ENCODE measurements at places on chromosomes 2 and 18.

- DNase-seq, result no peak
Observed at GRCh38 chr2:3176071-3176868, 201.3 kb downstream of the EIPR1 start.

GRCh38 chr2:120764991-120765677 is 29.5 kb downstream of the GLI2 start:
- DNase-seq, result no peak

- no peak for DNase-seq
Observed at GRCh38 chr18:52824126-52824525, 484.1 kb downstream of the DCC start.

DNA sequence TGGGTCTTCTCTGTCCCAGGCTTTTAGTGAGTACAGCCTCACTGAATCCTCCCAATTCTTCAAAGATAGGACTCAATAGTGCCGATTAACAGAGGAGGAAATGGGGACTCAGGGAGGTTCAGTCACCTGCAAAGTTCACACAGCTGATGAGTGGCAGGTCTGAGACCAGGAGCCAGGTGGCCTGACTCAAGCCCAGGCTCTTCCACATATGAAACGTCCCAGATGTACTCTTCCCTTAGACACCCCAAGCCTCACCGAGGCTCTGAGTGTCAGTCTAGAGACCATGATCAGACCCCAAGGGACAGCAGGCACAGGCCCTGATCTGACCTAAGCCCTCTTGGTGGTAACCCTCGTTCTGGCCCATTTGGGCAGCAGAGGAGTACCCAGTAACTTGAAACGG is 115.2 kb downstream of the INHBB start:
- DNase-seq, result no peak

- no peak for DNase-seq
Observed at GRCh38 chr18:48292229-48292628, 117.0 kb downstream of the ZBTB7C start.

DNA sequence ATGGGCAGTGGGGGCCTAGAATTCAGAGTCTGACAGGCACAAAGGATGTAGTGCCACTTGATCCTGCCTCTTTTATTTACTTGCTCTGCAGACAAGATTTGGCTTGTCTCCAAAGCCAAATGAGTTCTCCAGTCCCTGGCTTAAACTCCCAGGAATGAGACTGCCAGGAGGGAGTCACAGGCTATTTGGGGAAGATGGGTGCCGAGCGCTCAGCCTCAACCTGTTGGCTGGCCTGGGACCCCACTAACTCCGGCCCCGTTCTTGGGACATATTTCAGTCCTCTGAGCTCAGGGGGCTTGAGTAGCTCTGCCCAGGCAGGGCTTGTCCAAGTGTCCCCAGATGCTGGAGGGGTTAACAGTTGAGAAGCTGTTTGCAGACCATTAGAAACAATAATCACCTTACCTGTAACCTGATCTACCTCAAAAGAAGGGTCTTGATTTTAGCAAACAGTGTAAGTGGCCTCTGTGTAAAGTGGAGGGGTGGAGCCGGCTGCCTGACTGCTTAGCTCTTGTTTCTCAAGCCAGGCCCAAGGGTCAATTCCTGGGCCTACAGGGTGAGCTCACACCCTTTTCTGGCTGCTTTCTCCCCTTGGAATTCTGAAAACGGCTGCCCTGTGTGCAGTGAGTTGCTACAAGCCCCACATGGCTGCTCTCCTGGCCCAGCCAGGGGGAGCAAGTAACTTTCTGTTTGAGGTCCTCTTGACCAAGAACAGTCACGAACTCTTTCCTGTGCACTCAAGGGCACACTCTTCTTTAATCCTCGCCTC is 27.1 kb upstream of the FZD5 start:
- no peak for DNase-seq

DNA sequence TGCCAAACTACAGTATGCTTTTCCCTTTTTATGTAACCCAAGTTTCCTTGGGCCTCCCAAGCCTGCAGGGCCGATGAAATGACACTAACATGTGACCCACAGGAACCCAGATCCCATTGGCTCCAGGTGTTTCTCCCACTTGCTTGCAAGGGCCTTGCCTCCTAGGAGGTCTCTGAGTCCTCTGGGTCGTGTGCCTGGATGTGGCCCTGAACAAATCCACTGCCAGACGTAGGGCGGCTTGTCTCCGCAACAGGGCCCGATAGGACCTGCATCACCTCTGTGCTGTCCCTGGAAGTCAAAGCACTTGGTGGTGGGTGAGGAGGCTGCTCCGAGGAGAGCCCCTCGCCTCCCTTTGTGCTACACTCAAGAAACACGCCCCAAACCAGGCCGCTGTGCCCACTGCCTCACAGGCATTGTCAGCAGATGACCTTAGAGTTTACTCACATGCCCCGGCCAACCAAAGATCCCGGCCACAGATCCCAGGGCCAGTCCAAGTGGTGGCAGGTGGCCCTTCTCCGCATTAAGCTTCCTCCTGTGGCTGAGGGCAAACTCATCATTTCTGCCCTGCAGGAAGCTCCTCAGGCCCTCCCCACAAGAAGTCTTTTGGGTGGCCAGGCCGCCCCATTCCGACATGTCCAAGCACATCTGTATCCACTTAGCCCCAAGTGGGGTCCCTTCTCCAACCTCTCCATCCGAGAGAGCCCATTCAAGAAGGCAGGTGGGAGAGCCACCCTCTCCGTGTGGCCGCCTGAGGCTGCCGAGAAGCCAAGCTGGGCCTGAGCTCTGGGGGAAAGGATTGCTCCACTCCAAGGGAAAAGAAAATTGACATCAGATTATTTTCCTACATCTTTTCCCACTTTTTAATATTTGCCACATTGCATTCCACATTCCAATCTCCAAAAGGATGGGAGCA is 76.7 kb downstream of the GFPT1 start:
- DNase-seq, result no peak

DNA sequence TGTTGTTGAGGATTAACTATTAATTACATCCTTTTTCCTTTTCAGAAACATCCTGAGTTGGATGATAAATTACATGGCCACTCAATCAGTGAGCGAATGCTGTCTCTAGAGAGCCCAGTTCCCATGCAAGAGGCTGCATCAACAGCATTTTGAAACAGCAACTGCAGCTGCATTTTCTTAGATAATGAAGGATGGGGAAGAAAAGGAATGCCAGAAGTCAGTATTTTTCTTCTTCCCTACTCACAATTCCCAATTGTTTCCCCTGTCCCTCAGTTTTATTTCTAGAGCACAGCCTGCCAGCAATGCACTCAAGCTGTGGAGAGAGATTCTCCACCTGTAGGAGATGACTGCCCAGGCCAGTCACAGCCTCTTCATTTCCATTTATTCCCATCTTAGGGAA is 6.9 kb downstream of the SCN7A start:
- DNase-seq, result no peak
